Endothelial cell (in vitro differentiated cells): ENCODE measurements at places on chromosomes 5 and 9.

- DNase-seq: no peak
Measured at GRCh38 chr5:172491481-172491880, 37.2 kb upstream of the SH3PXD2B start.

GRCh38 chr9:110655754-110656641 lies 12.6 kb upstream of the MUSK start:
- no peak for DNase-seq

DNA sequence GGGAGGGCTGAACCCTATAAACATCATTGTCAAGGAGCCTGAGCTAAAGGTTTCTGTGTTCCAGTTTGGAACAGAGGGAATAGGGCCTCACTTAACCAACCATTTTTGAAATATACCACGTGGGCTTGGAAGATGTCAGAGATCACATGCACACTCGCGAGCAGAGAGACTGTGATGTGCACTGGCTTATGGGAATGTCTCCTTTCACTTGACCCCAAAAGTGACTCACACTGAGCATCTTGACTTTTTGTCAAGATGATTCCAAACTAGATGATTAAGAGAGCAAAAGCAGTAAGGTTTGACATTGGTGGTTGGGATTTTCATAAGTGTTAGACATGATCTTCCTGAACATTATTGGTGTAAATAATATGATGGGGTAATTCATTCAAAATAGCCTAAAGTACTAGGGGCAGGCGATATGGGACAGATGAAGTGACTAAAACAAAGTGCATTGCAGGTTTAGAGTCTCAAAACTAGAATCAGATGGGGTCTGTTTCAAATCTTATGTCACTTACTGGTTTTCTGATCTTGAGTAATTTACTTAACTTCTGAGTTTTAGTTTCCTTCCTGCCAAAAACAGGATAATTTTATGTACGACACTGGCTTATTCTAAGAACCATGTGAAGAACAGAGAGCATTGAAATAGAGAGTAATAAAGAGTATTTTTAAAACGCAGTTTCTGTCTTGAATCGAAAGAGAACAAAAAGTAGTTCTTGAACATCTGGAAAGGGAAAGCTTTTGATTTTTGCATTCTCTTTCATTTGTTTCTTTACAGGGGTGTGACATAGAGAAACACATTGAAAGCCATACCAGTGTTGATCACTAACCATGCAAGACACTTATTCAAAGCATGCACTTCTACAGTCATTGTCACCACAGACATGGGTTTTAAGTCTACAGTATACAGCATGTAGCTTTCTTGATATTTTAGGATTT lies 383.0 kb downstream of the DIRAS2 start:
- DNase-seq: no peak

DNA sequence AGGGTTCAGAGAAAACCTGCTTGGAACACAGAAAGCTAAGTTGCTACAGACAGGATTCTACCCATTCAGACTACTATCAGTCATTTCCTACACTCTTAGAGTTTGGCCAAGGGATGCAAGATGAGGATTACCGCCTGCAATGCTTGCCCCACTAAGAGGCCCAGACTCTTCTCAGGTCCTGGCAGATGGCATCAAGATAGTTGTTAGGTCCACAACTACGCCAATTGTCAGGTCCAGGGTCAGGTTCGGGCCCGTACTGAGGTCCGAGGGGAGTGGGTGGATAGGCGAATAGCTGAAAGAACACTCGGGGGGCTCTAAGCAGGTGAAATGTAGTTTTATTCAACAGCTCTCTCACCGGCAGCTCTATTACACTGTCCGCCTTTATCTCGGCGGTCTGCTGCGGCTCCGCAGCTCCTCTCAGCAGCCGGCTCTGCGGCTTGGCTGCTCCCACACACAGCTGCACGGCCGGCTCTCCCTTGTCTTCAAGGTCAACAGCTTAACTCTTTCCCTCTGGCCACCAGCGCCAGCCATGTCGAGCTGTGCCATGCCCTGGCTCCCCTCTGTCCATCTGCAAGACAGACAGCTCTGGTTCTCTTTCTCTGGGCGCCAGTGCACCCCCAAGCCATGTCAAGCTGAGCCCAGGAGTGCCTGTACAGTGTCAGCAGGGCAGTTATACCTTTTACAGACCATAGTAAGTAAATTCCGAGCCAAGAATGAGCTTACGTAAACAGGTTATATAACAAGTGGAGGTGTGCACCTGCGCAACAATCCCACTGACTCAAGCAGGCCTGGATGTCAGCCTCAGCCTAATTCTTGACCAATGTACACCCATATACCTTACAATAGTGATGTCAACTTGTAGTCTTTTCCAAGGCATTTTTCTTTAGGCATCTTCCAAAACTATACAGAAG lies 24.0 kb downstream of the ENC1 start:
- DNase-seq: no peak

GRCh38 chr9:137664676-137665075 lies 45.9 kb downstream of the EHMT1 start:
- DNase-seq: no peak

DNA sequence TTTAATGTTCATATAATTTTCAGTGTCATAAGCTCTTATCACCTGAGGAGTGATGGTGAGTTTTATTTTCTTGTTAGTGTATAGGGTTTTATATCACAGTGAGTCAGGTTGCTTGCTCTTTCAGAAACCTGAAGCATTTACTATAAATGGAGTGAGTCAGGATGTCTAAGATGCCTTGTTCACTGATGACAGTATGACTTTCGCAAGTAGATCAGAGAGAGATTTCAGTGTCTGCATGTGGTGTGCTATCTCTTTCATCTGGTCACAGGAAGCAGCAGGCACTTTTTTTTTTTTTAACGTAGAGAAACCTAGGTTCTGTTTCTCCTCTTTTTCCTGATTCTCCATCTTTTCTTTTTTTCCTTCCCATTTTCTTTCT lies 237.1 kb downstream of the DMRTA1 start:
- DNase-seq: no peak

GRCh38 chr5:112604732-112605630 lies 132.7 kb upstream of the APC start:
- no peak for DNase-seq

DNA sequence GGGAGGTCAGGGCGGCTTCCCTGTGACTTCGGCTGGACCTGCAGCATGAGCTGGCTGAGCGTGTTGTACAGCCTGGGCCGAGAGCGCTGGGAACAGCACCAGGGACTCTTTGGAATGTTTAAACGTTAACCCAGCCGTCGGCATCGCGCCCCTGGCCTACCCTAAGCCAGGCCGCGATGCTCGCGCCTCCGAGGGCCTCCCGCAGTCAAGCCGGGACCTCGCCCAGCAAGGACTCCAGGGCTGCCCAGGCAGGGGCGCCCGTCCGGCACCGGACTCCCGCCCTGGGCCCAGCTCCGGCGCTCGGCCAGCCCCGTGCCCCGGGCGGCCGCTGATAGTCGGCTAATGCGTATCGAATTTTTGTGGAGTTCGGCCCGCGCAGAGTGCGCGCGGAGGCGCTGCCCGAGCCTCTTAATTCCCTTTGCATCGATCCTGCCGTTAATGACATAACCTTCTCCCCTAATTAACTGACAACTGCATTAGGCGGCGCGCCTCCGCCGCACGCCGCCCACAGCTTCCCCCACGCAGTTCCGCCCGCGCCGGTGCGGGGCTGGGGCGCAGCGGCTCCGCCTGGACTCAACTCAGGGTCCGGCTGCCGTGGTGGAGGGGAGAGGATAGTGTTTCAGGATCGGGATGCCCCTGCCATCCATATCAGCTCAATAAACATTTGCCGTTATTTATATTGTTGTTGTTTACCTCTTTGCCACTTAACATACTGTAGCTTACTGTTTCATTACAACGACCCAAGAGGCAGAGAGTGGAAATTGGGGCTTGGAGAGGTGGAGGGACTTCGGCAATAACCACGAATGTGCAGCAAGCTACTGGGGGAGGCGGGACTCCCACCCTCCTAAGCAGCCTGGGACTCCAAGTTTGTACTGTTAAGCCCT lies 28.8 kb upstream of the CDC23 start:
- DNase-seq: peak; percentile 37

GRCh38 chr5:132473019-132473531 lies 17.5 kb downstream of the IRF1 start:
- DNase-seq: no peak

DNA sequence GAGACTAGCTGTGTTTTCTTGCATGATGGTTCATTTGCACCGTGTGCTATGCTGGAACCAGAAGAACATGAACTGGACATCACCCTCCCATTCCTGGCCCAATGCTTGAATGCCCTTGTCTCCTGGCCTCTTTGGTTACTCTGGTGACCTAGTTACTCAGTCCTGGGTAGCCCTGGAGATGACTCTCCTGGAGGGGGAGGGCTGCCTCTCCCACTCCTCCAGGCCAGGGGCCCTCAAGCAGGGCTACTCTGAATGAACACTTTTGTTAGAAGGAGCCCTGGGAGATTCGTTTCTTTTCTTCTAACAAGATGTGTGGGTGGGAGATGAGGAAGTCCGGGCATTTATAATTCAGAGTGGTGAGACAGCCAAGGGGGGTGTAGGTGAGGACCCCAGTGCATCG lies 12.0 kb upstream of the NKX2-5 start:
- no peak for DNase-seq

DNA sequence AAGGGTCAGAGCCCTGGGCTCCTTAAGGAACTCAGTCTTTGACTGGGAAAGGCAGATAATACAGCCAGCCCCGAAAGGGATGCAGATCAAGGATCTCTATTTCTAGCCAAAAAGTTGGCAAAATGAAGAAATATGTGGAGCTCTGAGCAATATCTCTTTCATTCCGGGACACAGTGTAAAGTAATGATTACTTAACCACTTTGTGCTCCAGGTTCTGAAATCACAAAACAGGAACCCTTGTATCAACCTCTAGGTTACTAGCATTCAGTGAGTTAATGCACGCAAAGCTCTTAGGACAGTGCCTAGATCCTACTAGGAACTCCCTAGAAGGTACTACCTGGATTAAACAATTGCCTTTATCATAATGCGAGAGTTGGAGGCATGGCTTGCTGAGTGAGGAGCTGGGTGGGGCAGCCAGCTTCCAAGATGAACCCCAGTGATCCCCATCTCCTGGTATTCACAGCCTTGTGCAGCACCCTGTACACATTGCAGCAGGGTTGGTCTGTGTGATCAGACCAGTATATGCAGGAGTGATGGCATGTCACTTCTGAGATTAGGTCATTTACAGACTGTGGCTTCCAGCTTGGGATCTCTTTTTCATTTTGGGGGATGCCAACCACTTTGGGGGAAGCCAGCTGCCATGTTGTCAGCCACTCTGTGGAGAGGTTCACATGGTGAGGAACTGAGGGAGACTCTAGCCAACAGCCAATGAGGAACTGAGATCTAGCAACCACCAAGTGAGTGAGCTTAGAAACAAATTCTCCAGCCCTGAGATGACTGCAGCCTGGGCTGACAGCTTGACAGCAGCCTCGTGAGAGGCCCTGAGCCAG lies 103.1 kb upstream of the SLC44A1 start:
- no peak for DNase-seq

GRCh38 chr9:27572061-27572460 lies 1.2 kb downstream of the C9orf72 start:
- no peak for DNase-seq

- DNase-seq: no peak
Measured at GRCh38 chr9:87581513-87581912, 83.8 kb downstream of the DAPK1 start.

DNA sequence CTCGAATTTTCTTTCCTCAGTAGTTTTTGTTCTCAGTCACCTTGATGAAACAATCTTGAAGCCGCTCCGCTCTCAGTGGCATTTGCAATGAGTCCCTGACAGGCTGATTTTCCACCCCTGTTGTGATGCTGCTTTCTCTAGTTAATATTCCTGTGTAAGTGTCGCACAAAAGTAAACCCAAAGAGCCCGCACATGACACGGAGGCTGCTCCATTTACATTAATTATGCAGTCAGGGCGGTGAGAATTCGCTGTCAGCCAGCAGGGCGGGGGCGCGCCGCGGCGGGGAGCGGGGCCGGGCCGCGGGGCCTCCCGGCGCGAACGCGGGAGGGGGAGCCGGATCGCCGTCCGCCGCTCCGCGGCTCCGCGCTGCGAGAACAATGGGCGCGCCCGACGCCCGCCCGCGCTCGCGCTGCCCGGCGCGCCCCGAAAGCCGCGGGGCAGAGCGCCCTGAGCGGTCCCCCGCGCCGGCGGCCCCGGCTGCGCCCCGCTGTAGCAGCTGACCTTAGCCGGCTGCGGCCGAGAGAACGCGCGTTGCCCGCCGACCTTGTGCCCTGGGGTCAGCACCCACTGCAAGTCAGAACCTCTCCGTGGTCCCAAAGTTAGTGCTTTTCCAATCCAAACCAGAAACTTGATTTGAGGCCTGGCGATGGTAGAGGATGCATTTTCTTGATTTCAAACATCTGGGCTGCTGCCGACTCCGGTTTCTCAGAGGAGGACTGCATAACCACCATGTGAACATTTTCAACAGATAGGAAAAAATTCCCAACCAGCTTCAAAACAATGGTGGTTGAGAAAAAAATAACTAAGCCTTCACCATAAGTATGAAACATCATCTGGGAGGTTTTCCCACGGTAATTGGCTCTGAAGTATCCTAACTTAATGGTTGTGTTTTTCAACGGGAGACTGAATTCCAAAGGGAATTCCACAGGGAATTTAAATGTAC lies 142.6 kb downstream of the PBX3 start:
- DNase-seq: peak; percentile 39

DNA sequence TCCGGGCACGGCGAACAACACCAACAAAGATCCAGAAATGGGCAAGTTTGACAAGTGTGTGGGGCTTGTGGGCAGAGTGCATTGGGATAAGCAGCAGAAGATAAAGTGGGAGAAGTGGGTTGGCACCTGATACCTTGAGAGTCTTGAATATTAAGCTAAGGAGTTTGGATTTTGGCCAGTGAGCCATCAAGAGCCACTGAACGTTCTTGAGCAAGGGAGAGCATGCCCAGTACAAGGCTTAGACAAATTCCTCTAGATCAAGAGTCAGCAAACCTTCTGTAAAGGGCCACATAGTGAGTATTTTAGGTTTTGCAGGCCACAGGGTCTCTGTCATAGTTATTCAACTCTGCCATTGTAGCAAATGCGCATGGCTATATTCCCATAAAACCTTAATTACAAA lies 26.6 kb upstream of the TRMT10B start:
- DNase-seq: no peak

- DNase-seq: no peak
Measured at GRCh38 chr5:132067941-132068808, 5.4 kb upstream of the CSF2 start.

- no peak for DNase-seq
Measured at GRCh38 chr5:129661366-129662035, 86.4 kb upstream of the MINAR2 start.

DNA sequence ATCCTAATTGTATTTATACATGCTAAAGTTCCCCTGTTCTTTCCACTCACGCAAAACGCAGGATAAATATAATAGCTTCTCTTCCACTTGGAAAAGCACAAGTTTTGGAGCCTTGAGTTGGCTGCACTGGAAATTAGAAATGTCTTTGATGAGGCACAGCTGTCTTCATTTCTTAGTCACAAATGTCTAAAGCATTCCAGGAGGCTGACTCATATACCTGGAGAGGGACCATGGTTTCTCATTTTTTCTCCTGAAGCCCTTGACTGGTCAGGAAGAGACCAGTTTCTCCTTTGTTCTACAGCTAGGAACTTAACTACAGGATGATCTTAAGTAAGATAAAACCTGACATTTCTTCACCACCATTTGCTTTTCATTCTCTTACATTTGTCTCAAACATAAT lies 16.2 kb downstream of the MTX3 start:
- DNase-seq: no peak
